ENCODE measurements at places on chromosomes 4 and X. TPM values are rescaled to one million over a fixed set of nuclear protein-coding genes. Genes with fewer than 3 reads are reported as not detected.
A peak's percentile ranks its signal among the peaks of the same experiment; 100 is the strongest.

PPP1R3F gene
- total RNA-seq: 9.9 TPM

CCKAR gene
- not detected for total RNA-seq

DRD5 gene
- not detected for total RNA-seq

NLRP2B gene
- total RNA-seq: 0.13 TPM

CENPE gene
- total RNA-seq: 0.76 TPM

- DNase-seq: no peak
Measured at GRCh38 chrX:138853936-138854335, 142.4 kb upstream of the FGF13 start.

GRCh38 chr4:5927747-5928146, 34.9 kb upstream of the CRMP1 start:
- DNase-seq: no peak

- DNase-seq: peak; percentile 22
Measured at GRCh38 chr4:8326206-8326605, 56.7 kb downstream of the HTRA3 start.

DNA sequence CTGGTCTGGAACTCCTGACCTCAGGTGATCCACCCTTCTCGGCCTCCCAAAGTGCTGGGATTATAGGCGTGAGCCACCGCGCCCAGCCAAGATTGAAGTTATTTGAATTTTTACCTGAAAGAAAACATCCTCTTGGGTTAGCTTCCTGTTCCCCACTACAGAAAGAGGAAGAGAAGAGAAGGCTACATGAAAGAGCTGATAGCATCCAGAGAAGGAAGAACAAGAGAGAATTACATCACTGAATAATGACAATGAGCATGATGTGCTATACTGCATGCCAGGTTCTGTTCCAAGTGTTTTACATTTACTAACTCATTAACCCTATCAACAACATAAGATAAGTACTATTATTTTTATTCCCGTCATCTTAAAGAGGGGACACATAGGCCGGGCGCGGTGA, 11.5 kb upstream of the TBC1D1 start:
- no peak for DNase-seq

DNA sequence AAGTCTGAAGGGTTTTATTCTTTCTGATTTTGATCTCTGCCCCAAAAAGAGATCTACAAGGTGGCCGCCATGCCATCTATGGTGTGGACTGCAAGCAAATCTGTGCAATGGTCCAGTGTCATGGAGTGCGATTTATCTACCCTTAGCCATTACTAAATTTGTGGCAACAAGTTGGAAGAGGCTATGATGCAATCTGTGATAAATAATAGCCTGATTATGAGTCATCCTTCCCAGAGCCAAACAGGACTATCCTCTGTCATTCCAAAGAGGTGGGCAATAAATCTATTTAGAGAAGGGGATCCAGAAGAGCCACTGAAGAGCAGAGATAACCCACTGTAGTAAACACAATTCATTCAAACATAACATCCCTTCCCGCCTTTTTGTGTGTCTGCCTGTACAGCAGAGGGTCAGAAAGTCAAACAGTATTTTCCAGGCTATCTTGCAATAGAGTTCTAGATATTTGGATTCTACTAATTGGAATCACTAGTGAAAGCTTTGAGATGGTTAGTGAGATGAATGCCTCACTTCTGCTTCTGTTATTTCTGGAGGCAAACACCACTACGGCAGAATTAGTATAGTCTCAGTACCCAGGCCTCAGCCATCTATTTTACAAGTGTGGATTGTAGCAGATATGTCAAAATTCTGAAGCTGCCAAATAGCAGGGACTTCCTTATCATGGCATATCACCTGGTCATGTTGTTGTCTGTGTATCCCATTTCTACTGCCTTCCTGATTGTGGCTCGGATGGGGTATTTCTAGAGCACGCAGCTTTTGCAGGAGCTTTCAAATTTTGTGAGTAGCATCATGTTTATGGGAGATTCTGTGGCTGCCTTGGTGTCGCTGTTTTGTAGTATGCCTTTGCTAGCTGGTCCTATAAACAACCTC, 192.0 kb downstream of the SMIM20 start:
- no peak for DNase-seq

DNA sequence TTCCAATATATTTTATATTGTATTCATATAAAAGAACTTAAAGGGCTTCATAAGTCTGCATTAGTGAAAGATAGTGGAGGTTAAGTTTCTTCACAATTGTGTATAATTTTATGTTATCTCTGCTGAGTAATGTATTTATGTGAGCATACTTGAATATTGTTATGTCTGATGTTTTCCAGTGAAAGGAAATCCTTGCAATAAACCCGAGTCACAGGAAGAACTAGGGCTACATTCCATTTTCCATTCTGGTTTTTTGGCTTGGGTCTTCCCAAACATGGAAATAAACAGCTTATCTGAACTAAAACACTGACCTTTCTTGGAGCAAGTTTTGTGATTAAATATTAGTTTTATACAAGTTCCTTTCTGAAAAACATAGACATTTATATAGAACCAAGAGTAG, 231.3 kb upstream of the GPRIN3 start:
- DNase-seq: no peak
